ENCODE measurements at places on chromosomes 7 and 10.

GRCh38 chr7:20218279-20218678 lies 1.1 kb upstream of the MACC1 start:
- peak; percentile 51 for DNase-seq

DNA sequence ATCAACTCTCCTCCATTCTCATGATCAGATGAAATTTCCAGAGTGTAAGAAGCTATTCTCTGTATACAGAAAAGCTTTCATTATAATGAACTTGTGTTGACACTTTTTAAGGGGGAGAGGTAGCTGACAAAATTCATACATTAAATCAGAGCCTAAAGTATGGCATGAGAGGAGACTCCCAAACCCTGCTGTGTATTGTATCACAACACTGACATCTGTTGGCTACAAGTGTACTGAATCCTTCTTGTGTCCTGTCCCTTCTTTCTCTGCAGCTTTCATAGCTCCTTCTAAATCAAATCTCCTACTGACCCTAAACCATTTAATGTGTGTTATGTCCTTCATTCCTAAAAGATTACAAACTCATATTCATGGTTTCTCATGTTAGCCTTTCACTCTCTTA lies 70.9 kb downstream of the GCC1 start:
- peak; percentile 26 for DNase-seq

DNA sequence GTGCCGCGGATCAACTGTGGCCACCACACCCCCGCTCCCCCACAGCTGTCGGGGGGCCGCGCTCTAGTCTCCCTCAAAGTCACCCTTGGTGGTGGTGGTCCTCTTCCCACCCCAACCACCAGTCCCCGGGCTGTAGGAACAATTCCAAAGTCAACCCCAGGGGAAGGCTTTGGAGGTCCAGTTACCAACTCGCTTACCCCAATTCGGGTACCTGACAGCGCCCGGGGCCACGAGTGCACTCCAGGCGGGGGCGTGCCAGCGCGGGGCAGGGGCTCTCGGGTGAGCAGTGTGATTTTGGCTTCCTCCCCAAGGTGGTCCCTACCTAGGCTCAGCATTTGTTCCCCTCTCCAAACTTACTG lies 584 bp upstream of the ZMIZ1 start:
- peak; percentile 70 for DNase-seq

DNA sequence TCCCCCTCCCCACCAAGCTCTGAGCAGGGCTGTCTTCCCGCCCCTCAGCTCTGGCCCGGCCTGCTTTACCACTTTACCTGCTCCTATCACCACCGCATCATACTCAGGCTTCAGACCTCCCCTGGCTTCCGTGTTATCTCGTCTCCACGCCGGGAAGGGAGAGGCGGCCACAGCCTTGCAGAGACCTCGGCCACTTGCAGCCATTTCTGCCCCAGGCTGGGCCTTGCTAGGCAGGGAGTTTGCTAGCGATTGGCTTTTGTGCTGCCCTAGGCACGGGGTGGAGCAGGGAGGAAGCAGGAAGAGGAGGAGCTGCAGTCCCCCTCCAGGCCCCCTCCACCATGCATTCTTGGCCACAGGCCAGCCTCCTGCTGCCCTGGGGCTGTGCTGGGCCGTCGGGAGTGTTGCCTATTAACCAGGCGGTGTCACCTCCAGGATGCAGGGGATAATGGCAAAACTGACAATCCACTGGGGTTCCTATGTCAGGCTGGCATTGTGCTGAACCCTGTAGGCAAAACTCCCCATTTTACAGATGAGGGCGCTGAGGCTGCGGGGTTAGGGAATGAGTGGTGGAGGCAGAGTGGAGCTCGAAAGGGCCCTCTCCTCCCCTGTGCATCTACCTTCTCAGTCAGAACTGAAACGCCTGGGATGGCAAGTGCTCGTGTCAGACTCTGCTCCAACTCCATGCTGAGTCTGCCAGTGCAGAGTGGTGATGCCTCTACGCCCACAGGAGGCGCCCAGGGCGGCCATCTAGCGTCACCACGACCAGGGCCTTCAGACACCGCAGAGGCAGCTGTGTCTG lies at the start of gene PYROXD2:
Gene PYROXD2 (minus strand): TSS at position 251 of the 799 bp plus-strand sequence. CDS start 47 bp downstream, at position 204.
- peak; percentile 92 for DNase-seq

DNA sequence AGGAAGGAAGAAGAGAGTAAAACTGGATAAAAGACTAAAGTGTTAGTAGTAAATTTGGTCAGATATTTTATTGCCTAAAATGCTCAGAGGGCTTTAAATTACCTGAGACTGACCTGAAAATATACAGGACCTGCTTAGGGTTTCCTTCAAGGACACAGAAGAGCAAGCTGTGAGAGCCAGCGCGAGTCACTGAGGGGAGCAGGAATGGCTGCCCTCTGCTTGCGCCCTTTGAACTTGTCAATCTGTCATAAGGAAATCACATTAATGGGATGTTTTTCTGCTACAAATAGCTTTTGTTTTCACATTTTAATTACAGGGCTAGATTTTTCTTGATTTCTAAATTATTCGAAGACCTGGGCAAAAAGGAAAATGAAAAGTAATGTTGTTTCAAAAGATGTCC lies 26.9 kb downstream of the DNAJB9 start:
- DNase-seq: no peak

- no peak for DNase-seq
Observed at GRCh38 chr7:35037211-35037525, at the start of gene DPY19L1. DPY19L1 (minus strand) TSS chr7:35037485; CDS start chr7:35037394, 91 bp downstream.

DNA sequence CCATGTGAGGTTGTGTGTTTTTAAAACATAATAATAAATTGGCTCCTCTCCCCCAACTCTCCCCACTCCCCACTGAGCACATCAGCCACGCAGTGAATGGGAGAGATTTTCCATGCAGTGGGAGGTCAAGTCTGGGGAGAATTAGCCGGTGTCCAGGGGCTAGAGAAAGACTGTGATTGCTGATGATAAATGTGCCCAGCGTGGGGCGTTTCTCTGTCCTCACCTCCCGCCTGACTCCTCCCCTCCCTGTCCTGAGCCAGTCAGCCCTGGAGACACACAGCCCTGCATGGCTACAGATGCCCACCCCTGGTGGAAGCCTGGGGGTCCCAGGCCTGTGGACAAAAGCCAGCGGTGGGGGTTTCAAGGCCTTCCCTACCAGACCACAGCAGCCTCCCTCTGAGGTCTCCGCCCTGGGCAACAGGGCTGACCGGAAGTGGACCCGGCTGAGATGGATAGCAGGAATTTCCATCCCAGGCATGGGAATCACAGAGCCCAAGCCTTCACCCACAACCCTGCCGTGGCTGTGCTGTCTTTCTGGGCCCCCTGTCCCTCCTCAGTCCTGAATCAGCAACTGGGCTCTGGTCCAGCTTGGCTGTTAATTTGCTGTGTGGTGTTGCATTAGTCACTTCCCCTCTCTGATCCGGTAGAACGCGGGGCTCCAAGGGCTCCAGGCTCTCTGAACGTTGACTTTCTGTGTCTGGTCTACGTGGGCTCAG lies 46.8 kb upstream of the SLC29A3 start:
- DNase-seq: no peak

Measured in erythroblast (primary cell).